Mesothelial cell of epicardium (in vitro differentiated cells): ENCODE measurements at places on chromosomes 13 and 19. TPM values are rescaled to one million over a fixed set of nuclear protein-coding genes. Genes with fewer than 3 reads are reported as not detected.

- H3K4me1 ChIP-seq, result no peaks in the 10 kb centered on the region
- no peak for DNase-seq
- no peak overlapping the region for H3K4me3 ChIP-seq
- H3K36me3 ChIP-seq, result peaks cover 4% of the 10 kb centered on the region
Measured at GRCh38 chr19:29687244-29687896, 22.1 kb downstream of the PLEKHF1 start.

DNA sequence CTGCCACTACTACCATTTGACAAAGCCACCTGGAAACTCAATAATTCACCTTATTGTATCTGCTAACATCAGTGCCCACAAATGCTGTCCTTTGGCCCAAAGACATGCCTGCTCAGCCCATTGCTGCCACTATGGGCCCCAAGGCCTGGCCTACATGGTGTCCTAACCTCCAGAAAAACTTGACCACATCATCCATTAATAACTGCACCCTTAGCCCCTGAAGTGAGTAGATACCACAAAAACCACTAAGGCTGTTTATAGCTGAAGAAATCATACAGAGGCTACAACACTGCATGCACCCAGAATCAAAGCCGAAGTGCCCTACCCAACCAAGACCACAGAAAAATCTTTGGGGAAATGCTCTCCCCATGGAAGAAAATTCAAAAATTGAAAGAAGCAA, 932.8 kb upstream of the SLITRK6 start:
- DNase-seq, result no peak
- H3K27ac ChIP-seq, result no peak overlapping the region
- peaks cover 2% of the 10 kb centered on the region for H3K36me3 ChIP-seq
- H3K4me3 ChIP-seq, result no peak overlapping the region
- H3K27me3 ChIP-seq, result no peaks in the 10 kb centered on the region
- H3K4me1 ChIP-seq, result peaks cover 5% of the 10 kb centered on the region

GRCh38 chr19:11299946-11300810, 4.2 kb downstream of the TSPAN16 start:
- no peak overlapping the region for H3K4me3 ChIP-seq
- peaks cover 13% of the 10 kb centered on the region for H3K27me3 ChIP-seq
- H3K27ac ChIP-seq, result no peak overlapping the region
- no peaks in the 10 kb centered on the region for H3K36me3 ChIP-seq
- peaks cover 3% of the 10 kb centered on the region for H3K4me1 ChIP-seq

DNA sequence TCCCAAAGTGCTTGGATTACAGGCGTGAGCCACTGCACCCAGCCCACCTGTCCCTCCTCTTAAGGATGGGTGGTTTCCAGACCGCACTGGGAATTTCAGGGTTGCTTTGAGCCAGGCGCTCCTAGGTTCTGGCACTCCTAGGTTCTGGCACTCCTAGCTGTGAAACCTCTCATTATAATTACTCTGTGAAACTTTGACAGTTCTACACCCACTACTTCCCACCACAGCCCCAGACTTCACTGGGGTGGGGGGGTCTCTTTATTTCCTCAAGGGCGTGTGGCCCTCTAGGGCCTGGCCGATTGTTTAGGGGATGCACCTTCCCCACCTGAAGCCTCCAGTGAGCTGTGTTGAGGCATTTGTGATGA, 2.3 kb upstream of the ADAMTS10 start:
- no peak for DNase-seq
- peak overlapping the region; percentile 64 for H3K27ac ChIP-seq
- H3K36me3 ChIP-seq, result peaks cover 4% of the 10 kb centered on the region
- H3K4me1 ChIP-seq, result peaks cover 23% of the 10 kb centered on the region

DNA sequence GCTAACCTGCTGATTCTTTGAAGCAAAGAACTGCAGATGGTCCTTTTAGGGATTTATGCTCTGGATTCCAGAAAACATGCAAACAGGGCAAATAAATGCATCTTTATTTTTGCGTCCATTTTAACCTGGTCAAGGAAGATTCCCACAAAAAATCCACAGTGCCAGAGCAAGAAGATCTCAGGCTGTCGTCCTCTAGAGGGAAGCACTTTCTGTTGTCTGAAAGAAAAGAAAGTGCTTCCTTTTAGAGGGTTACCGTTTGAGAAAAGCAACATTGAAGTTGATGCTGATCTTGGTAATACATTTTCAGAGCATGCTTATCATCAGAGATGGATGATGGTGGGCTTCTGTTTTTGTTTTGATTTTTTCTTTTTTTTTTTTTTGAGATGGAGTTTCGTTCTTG, 75.5 kb downstream of the DPRX start:
- DNase-seq, result no peak
- no peaks in the 10 kb centered on the region for H3K27me3 ChIP-seq
- no peak overlapping the region for H3K27ac ChIP-seq
- H3K36me3 ChIP-seq, result no peaks in the 10 kb centered on the region

- H3K36me3 ChIP-seq, result no peaks in the 10 kb centered on the region
- no peak for DNase-seq
- H3K4me3 ChIP-seq, result no peak overlapping the region
- H3K27ac ChIP-seq, result no peak overlapping the region
- no peaks in the 10 kb centered on the region for H3K27me3 ChIP-seq
Measured at GRCh38 chr13:49271264-49271663, 23.5 kb downstream of the CDADC1 start.

DNA sequence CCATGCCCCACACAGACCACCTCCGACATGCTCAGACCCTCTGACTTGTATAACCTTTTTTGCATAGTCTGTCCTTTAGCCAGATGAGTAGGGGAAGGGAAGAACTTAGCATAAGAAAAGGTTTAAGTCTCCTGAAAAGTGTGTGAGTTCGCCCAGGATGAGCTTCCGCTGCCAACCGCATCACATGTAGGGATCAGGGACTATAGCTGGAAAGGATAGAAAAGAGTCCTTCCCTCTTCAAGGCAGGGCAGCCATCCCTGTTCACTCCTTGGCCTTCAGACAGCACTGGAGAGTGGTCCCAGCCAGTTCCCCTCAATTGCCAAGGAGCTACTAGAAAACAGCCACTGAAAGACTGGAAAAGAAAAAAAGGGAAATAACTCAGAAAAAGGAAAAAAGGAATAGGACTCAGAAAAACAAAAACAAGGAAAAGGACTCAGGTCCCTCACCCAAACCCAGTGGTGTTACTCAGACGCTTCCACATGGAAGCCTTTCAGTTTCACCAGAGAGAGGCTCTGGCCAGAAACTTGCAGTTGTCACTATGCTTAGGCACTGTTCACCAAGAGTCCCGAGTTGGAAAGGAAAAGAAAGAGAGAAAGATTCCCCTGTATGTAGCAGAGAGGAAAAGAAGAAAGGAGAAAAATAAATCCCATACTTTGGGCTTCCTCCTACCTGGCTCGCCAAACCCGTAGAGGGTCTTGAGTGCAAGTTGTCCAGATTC, 5.6 kb upstream of the TM9SF2 start:
- no peak overlapping the region for H3K27ac ChIP-seq
- peaks cover 5% of the 10 kb centered on the region for H3K27me3 ChIP-seq
- no peaks in the 10 kb centered on the region for H3K36me3 ChIP-seq
- DNase-seq, result no peak
- peaks cover 14% of the 10 kb centered on the region for H3K4me1 ChIP-seq

- H3K4me3 ChIP-seq, result no peak overlapping the region
- no peak overlapping the region for H3K27ac ChIP-seq
- H3K27me3 ChIP-seq, result no peaks in the 10 kb centered on the region
- DNase-seq, result no peak
- no peaks in the 10 kb centered on the region for H3K36me3 ChIP-seq
- H3K4me1 ChIP-seq, result peaks cover 14% of the 10 kb centered on the region
Measured at GRCh38 chr13:44464471-44464870, 90.8 kb downstream of the SERP2 start.

- peak overlapping the region; percentile 53 for H3K4me3 ChIP-seq
- H3K27ac ChIP-seq, result peak overlapping the region; percentile 25
- peaks cover 70% of the 10 kb centered on the region for H3K27me3 ChIP-seq
Measured at GRCh38 chr19:50312967-50313811, 16.0 kb downstream of the KCNC3 start.

GRCh38 chr19:12749938-12750521, 1.6 kb upstream of the BEST2 start:
- no peak overlapping the region for H3K27ac ChIP-seq
- no peaks in the 10 kb centered on the region for H3K4me1 ChIP-seq
- H3K4me3 ChIP-seq, result no peak overlapping the region
- DNase-seq, result no peak

DNA sequence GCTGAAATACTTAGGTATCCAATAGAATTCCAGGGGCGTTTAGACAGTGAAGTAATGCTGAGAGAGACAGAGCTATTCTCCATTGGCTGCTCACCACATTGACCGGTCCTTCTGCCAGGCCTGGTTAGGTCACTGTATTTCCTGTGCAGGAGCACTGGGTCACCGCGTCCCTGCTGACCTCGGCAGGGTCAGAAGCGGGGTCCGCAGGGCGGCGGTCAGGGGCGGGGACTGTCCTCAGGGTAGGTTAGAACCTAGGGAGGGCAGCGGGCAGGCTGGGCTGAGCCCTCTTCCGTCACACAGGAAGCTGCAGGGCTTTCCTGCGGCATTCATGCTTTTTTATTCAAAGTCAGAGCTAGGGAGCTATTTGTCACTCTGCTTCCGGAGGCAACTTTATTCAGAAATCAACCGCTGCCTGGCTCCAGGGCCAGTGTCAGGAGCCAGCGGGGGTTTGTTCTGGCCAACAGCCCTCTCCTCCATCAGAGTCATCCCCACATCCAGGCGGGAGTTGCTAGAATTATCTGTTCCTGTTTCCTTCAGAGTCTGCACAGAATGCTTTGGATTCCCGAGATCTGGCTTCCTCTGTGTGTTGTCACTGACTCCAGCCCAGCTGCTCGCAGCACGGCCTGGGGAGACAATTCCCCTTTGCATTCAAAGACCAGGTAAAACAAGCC, 81.2 kb upstream of the WASF3 start:
- no peaks in the 10 kb centered on the region for H3K36me3 ChIP-seq
- no peak for DNase-seq
- H3K4me1 ChIP-seq, result peaks cover 22% of the 10 kb centered on the region

DNA sequence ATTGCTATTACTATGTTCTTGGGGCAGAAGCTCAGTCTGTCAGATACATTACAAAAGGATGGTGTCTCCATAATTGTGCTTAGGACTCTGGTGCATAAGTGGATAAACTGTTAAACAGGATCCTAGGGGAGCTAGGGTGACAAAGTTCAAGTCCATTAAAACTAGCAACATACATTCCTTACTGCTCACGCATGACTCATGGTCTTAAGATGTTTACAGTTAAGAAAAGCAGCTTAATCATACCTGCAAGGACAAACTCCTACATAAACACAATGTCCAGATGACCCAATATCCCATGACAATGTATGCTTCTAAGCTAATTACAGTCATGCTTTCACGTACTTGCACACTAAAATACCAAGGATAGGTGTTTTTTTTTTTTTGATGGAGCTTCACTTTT, 3.5 kb upstream of the ZNF701 start:
- no peaks in the 10 kb centered on the region for H3K27me3 ChIP-seq
- H3K4me3 ChIP-seq, result no peak overlapping the region
- H3K36me3 ChIP-seq, result peaks cover 31% of the 10 kb centered on the region

DNA sequence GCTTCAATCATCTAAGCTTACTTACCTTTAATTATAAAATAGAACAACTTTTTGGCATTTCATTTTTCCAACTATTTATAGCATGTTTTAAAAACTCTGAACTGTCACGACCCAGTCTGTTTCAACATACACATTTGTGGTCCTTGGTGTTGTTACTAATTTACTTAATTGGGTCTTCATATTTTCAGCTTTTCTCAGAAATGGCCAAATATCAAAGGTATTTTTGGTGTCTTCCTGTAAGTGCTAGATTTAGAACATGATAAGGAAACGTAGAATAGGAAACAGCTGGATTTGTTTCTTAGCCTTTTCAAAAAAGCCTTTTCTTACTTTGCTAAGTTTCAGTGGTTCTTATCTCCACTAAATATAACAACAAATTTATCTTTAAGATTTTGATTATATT, 11.4 kb downstream of the LPAR6 start:
- no peak for DNase-seq
- peak overlapping the region; percentile 95 for H3K27ac ChIP-seq
- H3K27me3 ChIP-seq, result no peaks in the 10 kb centered on the region
- H3K4me3 ChIP-seq, result no peak overlapping the region
- peaks cover 4% of the 10 kb centered on the region for H3K36me3 ChIP-seq

DNA sequence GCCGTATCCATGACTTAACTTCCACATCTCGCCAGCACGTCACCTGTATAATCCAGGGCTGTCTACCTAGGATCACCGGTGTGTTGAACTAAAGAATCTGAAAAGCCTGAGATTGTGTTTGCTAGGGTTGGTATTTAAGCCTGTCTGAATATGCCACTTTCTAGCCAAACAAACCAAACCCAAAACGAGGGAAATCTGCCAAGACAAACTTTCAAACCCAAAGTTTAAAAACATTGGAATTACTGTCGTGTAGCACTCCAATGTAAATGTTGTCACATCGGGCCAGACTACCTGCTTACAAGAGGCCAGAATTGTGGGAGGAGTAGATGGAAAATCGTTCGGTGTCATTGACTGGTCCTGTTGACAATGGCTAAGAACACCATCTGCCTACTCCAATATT, 747.8 kb downstream of the EFNB2 start:
- no peaks in the 10 kb centered on the region for H3K27me3 ChIP-seq
- no peak overlapping the region for H3K27ac ChIP-seq
- H3K36me3 ChIP-seq, result peaks cover 1% of the 10 kb centered on the region

- H3K4me1 ChIP-seq, result no peaks in the 10 kb centered on the region
- no peaks in the 10 kb centered on the region for H3K27me3 ChIP-seq
- peaks cover 24% of the 10 kb centered on the region for H3K36me3 ChIP-seq
- no peak overlapping the region for H3K27ac ChIP-seq
- DNase-seq, result no peak
Measured at GRCh38 chr13:99363391-99363790, 56.2 kb upstream of the GPR183 start.

- no peak overlapping the region for H3K4me3 ChIP-seq
- no peak for DNase-seq
Measured at GRCh38 chr13:43758834-43759233, 27.9 kb downstream of the ENOX1 start.

- peaks cover 28% of the 10 kb centered on the region for H3K36me3 ChIP-seq
- no peak for DNase-seq
- no peak overlapping the region for H3K27ac ChIP-seq
- H3K4me1 ChIP-seq, result no peaks in the 10 kb centered on the region
Measured at GRCh38 chr19:5042556-5042955, 73.6 kb downstream of the KDM4B start.

- H3K27ac ChIP-seq, result no peak overlapping the region
- H3K4me3 ChIP-seq, result no peak overlapping the region
Measured at GRCh38 chr13:96848286-96848685, 146.0 kb downstream of the OXGR1 start.

The B3GNT8 gene
- 4.5 to 5.1 TPM (median 4.9 TPM) in 3 replicates for total RNA-seq

The PDX1 gene
- not detected in 3 replicates for total RNA-seq

The APOC4 gene
- total RNA-seq, result not detected in 3 replicates

The CTXN1 gene
- 50.5 to 53.6 TPM (median 51.2 TPM) in 3 replicates for total RNA-seq

The ZNF296 gene
- 0.99 to 1.1 TPM (median 1.1 TPM) in 3 replicates for total RNA-seq

The ZNF573 gene
- 13.0 to 18.1 TPM (median 14.4 TPM) in 3 replicates for total RNA-seq

The LGALS7B gene
- total RNA-seq, result 1.2 TPM in 1 of 3 replicates, not detected in the others

The AXL gene
- total RNA-seq, result 60.0 to 61.0 TPM (median 60.6 TPM) in 3 replicates
